Lung (tissue), 17 donors: ENCODE measurements at places on chromosomes 7 and 10. TPM values are rescaled to one million over a fixed set of nuclear protein-coding genes. Genes with fewer than 3 reads are reported as not detected.

SLC26A3 gene
- total RNA-seq = 0.31 TPM

GRCh38 chr7:156162451-156162850 is 350.2 kb upstream of the SHH start:
- DNase-seq = no peak

DNA sequence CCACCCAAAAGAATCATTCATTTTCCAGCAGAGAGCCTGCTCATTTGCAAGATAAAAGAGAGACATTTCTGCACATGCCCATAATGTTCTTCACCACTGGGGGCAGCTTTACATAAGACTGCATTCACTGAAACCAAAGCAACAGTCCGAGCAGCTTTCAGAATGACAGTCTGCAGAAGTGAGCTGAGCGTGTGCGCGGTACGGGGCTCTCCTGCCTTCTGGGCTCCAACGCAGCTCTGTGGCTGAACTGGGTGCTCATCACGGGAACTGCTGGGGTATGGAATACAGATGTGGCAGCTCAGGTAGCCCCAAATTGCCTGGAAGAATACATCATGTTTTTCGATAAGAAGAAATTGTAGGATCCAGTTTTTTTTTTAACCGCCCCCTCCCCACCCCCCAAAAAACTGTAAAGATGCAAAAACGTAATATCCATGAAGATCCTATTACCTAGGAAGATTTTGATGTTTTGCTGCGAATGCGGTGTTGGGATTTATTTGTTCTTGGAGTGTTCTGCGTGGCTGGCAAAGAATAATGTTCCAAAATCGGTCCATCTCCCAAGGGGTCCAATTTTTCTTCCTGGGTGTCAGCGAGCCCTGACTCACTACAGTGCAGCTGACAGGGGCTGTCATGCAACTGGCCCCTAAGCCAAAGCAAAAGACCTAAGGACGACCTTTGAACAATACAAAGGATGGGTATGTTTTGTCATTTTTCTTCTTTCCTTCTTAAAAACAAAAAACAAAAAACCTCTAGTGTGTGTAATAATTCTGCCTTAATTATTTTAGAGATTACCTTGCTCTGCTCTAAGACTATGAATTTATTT is at the start of gene LRRTM3:
Gene LRRTM3, plus strand, starts transcription at position 141 of the 820 bp plus-strand sequence.
- peak; percentile 94 for DNase-seq

DNA sequence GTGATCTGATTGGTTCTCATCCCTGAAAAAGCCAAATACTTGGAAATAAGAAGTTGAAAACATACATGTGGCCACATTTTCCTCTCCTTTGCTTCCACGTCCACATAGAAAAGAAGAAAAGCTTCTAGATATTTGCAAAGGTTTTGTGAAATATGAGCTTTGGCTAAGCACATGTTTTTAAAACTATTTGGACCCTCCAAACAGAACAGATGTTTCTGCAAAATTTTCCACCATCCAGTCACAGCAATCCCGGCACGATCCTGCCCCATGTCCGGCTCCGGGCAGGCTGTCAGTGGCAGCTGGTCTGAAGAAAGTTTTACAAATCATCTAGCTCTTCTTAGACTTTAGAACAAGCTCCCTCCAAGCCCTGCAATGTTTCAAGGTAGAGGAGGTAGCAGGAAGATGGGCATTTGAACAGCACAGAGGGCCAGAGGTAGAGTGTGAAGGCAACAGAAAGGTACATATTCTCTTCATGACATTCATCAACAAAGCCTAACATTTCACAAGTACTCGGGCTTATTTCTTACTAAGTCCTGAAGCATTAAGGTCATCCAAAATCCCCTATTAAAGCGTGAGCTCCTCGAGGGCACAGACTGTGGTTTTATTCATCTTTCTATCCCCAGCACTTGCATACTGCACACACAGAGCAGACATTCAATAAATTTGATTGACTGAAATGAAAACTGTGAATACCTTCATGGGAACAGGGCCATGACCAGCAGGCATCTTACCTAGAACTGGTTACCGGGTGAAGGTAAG is 110.1 kb downstream of the JAZF1 start:
- DNase-seq = peak; percentile 61
